Skin of body (tissue), 3 donors: ENCODE measurements at places on chromosomes 5 and 9. TPM values are rescaled to one million over a fixed set of nuclear protein-coding genes. Genes with fewer than 3 reads are reported as not detected.
A peak's percentile ranks its signal among the peaks of the same experiment; 100 is the strongest.

- peak; percentile 33 for DNase-seq
Observed at GRCh38 chr5:143968071-143968878, 156.3 kb downstream of the HMHB1 start.

- peak; percentile 73 for DNase-seq
Observed at GRCh38 chr9:72954431-72955125, 1.7 kb upstream of the ALDH1A1 start.

DNA sequence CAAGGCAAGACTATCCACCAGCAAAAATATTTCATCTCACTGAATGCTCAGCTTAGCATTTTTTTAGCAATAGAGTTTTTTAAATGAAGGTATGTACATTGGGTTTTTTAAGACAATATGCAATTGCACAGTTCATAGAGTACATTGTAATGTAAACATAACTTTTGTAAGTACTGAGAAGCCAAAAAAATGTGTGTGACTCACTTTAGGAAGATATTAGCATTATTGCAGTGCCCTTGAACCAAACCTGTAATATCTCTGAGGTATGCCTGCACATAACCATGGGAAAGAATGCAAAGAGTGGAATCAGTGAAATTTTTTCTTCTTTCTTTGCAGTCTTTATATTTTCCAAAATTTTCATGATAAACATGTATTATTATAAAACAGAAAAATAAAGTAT, 1533.3 kb upstream of the WWC1 start:
- no peak for DNase-seq

DNA sequence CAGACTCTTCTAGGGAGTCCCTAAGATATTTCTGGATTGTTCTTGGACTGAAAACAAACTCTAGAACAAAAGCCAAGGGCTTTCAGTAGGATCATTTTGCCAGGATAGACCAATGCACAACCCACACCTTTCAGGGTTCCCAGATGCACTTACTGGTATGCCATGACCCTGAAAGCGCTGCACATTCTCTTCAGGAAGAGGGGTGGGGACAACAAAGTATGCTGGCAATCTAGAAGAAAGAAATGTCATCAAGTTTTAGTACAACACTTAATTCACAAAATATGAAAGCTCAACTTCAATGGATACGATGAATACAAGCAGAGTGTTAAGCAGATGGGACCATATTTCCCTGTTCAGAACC, 57.2 kb downstream of the MTMR12 start:
- peak; percentile 60 for DNase-seq

DNA sequence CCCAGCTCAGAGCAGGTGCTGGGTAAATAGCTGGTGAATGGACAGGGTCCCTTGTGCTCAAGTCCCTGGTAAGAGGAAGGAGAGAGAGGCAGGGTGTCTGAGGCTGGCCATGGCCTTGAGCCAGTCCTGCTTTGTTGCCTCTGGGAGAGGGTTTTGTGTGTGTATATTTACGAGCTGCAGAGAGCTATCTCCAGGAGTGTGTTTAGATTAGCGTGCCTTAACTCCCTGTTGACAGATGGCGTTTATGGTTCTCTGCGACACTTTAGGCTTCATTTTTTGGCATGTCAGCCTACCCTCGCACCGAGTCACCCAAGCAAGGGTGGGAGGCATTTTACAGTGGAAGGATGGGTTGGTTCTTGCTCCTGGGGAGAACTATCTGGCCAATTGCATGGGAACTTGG, 22.2 kb downstream of the HMCN2 start:
- no peak for DNase-seq

- no peak for DNase-seq
Observed at GRCh38 chr9:91443994-91444392, 20.4 kb upstream of the NFIL3 start.

GRCh38 chr9:91954841-91955471, 4.9 kb upstream of the ROR2 start:
- DNase-seq = peak; percentile 55

DNA sequence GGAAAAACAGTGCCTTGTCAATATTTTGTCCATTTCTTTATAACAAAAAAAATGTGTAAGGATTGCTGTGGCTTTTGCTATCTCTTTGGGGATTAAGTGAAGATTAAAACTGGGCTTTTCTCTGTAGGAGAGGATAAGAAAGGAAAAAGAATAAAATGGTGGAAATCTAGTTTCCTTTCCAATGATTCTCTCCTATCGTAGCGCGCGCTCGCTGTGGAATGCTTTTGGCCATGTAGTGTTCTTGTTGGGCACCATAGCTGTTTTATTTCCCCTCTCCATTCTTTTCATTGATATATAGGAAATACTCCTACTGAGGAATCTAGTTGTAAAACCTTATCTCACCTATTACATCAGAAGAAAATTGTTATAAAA, 1.5 kb downstream of the STXBP1 start:
- no peak for DNase-seq

- DNase-seq = no peak
Observed at GRCh38 chr9:99016681-99017387, 73.1 kb downstream of the COL15A1 start.

GRCh38 chr9:122261469-122261881, 3.2 kb downstream of the RBM18 start:
- no peak for DNase-seq

GRCh38 chr5:103860327-103860726, 297.7 kb upstream of the NUDT12 start:
- DNase-seq = peak; percentile 5

DNA sequence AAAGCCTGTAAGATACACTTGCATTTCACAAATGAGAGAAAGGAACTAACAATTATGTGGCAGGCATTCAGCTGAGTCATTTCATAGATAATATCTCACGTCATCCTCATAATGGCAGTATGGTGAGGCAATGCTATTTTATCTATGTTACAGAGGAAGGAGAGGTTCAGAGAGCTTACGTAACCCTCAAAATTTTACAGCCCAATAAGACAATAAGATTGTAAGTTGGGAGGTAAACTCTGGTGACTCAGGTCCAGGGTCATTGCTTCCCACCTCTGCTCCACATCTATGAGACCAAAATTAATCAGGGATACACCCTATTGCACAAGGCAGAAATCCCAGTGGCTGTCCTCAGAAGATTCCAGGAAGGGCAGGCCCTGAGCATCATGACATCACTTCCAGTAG, 309.7 kb downstream of the NSG2 start:
- DNase-seq = no peak

GRCh38 chr9:135584934-135585333, 23.4 kb downstream of the PAEP start:
- no peak for DNase-seq

- DNase-seq = no peak
Observed at GRCh38 chr5:95615164-95615467, 4.8 kb upstream of the GPR150 start.

DNA sequence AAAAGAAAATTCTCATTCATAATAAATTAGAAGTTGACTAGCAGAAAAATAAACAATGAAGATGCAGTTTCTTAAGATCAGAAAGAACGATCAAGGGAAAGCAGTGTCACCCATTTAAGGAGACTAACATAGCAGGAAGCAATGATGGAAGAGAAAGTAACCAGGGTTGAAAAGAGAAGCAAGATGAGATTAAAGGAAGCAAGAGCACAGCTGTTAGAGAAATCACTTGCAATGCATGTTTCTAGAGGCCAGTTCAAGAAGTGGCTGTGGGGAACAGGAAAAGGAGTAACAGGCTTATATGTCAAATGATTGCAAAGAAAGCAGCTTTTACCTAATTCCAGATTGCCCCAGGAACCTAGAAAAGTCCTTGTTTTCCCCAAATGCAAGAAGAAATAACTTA, 46.8 kb upstream of the SLC1A1 start:
- DNase-seq = no peak

GRCh38 chr5:67209141-67209771, 12.7 kb upstream of the CD180 start:
- DNase-seq = peak; percentile 70

GRCh38 chr5:85357309-85357708, 972.6 kb upstream of the EDIL3 start:
- no peak for DNase-seq

DNA sequence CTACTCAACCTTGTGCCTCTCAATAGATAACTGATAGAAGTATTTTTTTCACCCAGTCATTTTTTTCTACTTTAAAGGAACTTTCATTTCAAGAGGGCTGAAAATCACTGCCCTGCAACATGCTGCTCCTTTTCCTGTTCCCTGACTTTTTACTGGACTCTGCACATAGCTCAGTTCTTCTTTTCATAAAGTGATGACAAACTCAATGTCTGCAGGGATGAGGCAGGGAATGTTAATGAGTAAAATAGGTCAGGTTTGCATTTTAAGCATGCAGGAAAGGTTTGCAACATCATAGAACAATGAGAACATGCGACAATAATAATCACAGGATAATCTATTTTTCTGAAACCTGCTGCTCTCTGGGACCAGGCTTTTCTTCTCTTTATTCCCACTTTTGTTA, 172.2 kb upstream of the SGCD start:
- DNase-seq = no peak

GRCh38 chr5:149782018-149782894, 52.1 kb downstream of the PPARGC1B start:
- no peak for DNase-seq

FBP1 gene
- 5.1 TPM for total RNA-seq

QSOX2 gene
- 7.8 TPM for total RNA-seq

KCNIP1 gene
- total RNA-seq = 2.5 TPM

GCNT4 gene
- total RNA-seq = 2.4 TPM

PCDHGA5 gene
- 3.6 TPM for total RNA-seq

NKD2 gene
- 12.7 TPM for total RNA-seq

POLK gene
- 42.2 TPM for total RNA-seq

KCNN2 gene
- 3.5 TPM for total RNA-seq

ADAMTSL1 gene
- total RNA-seq = 37.1 TPM

PRR16 gene
- 12.4 TPM for total RNA-seq

LURAP1L gene
- 21.3 TPM for total RNA-seq

MED10 gene
- 15.2 TPM for total RNA-seq

ARHGEF39 gene
- total RNA-seq = 2.4 TPM

FREM1 gene
- 30.9 TPM for total RNA-seq

FAM151B gene
- total RNA-seq = 7.6 TPM
